ENCODE measurements at places on chromosomes 13 and 19. TPM values are rescaled to one million over a fixed set of nuclear protein-coding genes. Genes with fewer than 3 reads are reported as not detected.
A peak's percentile ranks its signal among the peaks of the same experiment; 100 is the strongest.

Gene ZNF626
- 28.4 TPM for total RNA-seq

Gene KLK8
- total RNA-seq = 2.1 TPM

Gene TMEM145
- 5.0 TPM for total RNA-seq

Gene ICAM5
- total RNA-seq = 4.8 TPM

Gene CDX2
- not detected for total RNA-seq

Gene PALM3
- 31.3 TPM for total RNA-seq

Gene DNAAF3
- total RNA-seq = 5.7 TPM

Gene STAP2
- total RNA-seq = 18.1 TPM

Gene PRTN3
- total RNA-seq = 0.39 TPM

Gene ZNF491
- total RNA-seq = 0.84 TPM

Gene ZNF805
- total RNA-seq = 14.8 TPM

Gene ATP5F1D
- 182 TPM for total RNA-seq

Gene TEX26
- total RNA-seq = not detected

GRCh38 chr13:35143123-35143522, 201.1 kb downstream of the NBEA start:
- H3K4me3 ChIP-seq = no peak overlapping the region
- H3K27ac ChIP-seq = no peak overlapping the region
- DNase-seq = no peak
- H3K27me3 ChIP-seq = no peaks in the 10 kb centered on the region
- peaks cover 2% of the 10 kb centered on the region for H3K36me3 ChIP-seq
- H3K4me1 ChIP-seq = no peaks in the 10 kb centered on the region

DNA sequence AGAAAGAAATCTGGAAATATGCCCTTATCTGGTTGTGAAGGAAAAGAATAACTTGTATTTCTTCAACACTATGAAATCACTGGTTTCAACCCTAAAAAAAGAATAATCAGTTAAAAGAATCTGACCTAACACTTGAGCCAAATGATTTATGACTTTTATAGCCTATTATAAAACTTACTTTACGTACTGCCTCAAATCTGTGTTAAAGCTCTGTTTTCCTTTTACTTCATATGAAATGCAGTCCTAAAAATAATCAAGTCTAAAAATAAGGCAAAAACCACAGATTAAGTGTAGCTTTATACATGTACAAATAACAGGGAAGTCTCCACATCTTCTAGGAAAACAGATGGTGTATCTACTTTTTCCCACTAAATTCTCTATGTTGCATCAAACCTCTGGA, 101.3 kb downstream of the VWA8 start:
- no peaks in the 10 kb centered on the region for H3K27me3 ChIP-seq
- DNase-seq = no peak
- no peaks in the 10 kb centered on the region for H3K4me1 ChIP-seq
- no peaks in the 10 kb centered on the region for H3K36me3 ChIP-seq
- no peak overlapping the region for H3K27ac ChIP-seq

- no peaks in the 10 kb centered on the region for H3K36me3 ChIP-seq
- H3K4me3 ChIP-seq = no peak overlapping the region
- no peak overlapping the region for H3K27ac ChIP-seq
- DNase-seq = no peak
- no peaks in the 10 kb centered on the region for H3K4me1 ChIP-seq
Measured at GRCh38 chr19:52670046-52670445, 31.9 kb upstream of the ZNF83 start.

GRCh38 chr19:623974-624373, 9.4 kb downstream of the POLRMT start:
- no peak overlapping the region for H3K27ac ChIP-seq
- H3K27me3 ChIP-seq = no peaks in the 10 kb centered on the region
- no peaks in the 10 kb centered on the region for H3K4me1 ChIP-seq
- H3K4me3 ChIP-seq = no peak overlapping the region
- H3K36me3 ChIP-seq = peaks cover 49% of the 10 kb centered on the region

- H3K27ac ChIP-seq = no peak overlapping the region
- H3K4me3 ChIP-seq = no peak overlapping the region
- no peak for DNase-seq
- no peaks in the 10 kb centered on the region for H3K36me3 ChIP-seq
- no peaks in the 10 kb centered on the region for H3K27me3 ChIP-seq
- peaks cover 9% of the 10 kb centered on the region for H3K4me1 ChIP-seq
Measured at GRCh38 chr13:74299721-74300120, 165.5 kb upstream of the KLF12 start.

- H3K27me3 ChIP-seq = no peaks in the 10 kb centered on the region
- no peak for DNase-seq
- H3K36me3 ChIP-seq = peaks cover 7% of the 10 kb centered on the region
- H3K4me3 ChIP-seq = no peak overlapping the region
- H3K4me1 ChIP-seq = peaks cover 5% of the 10 kb centered on the region
Measured at GRCh38 chr19:5246554-5247155, 94.0 kb downstream of the PTPRS start.

- H3K4me3 ChIP-seq = no peak overlapping the region
- H3K27ac ChIP-seq = no peak overlapping the region
- no peak for DNase-seq
Measured at GRCh38 chr13:106942563-106942962, 374.6 kb upstream of the ARGLU1 start.

GRCh38 chr19:17861542-17862402, 2.1 kb downstream of the RPL18A start:
- no peak for DNase-seq
- peaks cover 51% of the 10 kb centered on the region for H3K36me3 ChIP-seq
- peak overlapping the region; percentile 99 for H3K4me3 ChIP-seq

GRCh38 chr13:31797154-31797775, 57.9 kb downstream of the RXFP2 start:
- H3K4me1 ChIP-seq = no peaks in the 10 kb centered on the region
- H3K4me3 ChIP-seq = no peak overlapping the region
- no peaks in the 10 kb centered on the region for H3K27me3 ChIP-seq
- H3K36me3 ChIP-seq = no peaks in the 10 kb centered on the region

DNA sequence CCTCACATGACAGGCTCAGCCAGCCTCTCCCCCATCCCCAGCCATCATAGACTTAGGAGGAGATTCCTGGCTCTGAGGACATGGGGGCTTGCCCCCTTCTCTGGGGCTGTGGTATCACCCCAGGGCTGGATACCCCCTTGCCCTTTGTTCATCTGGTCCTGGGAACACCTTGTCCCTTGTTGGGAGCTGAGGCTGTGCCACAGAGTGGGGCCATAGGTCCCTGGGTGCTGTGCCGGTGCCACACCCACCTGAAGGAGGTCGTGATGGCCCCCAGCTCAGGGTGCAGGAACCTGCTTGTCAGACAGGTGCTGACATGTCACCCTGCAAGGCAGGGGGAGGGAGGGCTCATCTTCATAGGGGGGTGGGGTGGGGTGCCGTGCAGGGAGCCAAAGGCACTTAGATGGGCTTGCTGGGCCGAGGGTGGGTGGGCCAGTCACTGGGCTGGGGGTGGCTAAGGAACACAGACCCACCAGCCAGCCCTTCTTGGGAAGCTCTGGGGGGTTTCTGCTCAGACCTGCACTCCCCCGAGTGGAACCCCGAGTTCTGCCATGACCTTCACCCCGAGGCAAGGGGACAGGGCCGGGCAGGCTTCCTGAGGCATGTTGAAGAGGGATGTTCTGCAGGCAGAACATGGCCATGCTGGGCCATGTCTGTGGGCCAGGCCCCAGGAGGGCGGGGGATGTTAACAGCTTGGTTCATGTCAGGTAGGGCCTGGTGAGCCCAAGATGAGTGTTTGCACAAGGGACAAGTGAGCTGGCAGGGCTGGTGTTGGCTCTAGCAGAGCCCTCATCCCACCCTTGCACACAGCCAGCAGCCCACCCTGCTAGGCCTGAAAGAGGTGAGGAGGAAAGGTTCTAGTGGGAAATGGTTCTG, 28.0 kb downstream of the TSSK6 start:
- no peak overlapping the region for H3K4me3 ChIP-seq
- H3K27ac ChIP-seq = 0 out of 2 replicates have a peak overlapping the region, but pooled peaks have one; percentile 19
- peaks cover 15% of the 10 kb centered on the region for H3K4me1 ChIP-seq
- no peaks in the 10 kb centered on the region for H3K27me3 ChIP-seq
- peaks cover 2% of the 10 kb centered on the region for H3K36me3 ChIP-seq
- DNase-seq = no peak

GRCh38 chr13:50248516-50249143, 233.4 kb downstream of the KCNRG start:
- no peaks in the 10 kb centered on the region for H3K4me1 ChIP-seq
- H3K36me3 ChIP-seq = no peaks in the 10 kb centered on the region
- no peaks in the 10 kb centered on the region for H3K27me3 ChIP-seq

DNA sequence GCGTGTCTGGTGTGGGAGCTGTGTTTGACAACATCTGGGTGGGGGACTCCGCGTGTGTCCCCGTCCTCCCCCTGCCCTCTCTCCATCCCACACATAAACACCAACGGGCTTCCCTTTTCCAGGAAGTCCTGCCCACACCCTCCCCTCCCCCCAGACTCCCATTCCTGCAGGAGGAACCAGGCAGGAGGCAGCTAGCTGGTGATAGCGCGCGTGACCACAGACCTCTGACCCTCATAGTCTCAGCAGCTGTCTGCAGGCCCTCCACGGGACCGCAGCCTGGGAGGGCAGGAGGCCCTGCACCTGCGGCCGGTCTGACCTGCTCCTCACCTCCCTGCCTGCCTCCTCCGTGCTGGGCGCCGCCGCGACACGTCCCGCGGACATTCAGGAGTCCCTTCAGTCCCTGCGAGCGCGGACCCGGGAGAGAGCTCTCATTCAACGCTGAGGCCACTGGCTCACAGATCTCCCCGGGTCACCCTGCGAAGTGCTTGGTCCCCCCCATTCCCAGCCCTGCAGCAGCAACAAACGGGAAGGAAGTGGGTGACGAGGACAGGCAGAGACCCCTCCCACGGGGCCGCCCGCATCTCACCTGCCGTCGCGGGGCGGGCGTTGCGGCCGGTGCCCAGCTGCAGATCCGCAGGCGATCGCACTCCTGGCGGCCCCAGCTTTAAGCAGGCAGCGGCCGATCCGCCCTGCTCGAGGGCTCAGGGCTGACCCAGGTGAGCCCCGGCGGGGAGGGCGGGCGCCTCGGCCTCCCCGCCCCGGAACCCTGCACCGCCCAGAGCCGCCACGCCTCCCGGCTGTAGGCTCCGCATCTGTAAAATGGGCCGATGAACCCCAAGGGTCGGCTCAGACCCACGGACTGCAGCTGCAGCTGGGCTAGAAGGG, 1.1 kb upstream of the ACP5 start:
- H3K4me1 ChIP-seq = peaks cover 2% of the 10 kb centered on the region
- H3K27me3 ChIP-seq = peaks cover 10% of the 10 kb centered on the region
- H3K36me3 ChIP-seq = no peaks in the 10 kb centered on the region
- DNase-seq = no peak
- H3K4me3 ChIP-seq = peak overlapping the region; percentile 30
- no peak overlapping the region for H3K27ac ChIP-seq

DNA sequence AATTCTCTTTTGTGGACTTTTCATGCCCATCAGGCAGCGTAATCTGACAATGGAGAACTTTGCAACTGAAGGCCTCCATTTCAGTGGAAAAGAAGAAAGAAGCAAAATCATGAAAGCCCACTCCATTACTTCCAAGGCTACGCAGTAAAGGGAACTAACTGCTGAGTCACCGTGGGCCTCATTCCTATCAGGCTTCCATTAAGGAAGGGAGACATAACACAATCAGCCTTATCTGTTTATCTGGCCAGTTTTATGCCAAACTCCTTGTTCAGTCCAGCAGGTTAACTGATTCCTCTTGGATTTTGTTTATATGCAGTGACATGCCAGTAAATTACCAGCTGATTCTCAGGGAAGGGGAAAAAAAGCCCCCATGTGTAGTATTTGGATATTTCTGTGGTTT, 56.8 kb upstream of the KATNAL1 start:
- no peak overlapping the region for H3K4me3 ChIP-seq
- DNase-seq = no peak
- no peaks in the 10 kb centered on the region for H3K27me3 ChIP-seq
- no peak overlapping the region for H3K27ac ChIP-seq

DNA sequence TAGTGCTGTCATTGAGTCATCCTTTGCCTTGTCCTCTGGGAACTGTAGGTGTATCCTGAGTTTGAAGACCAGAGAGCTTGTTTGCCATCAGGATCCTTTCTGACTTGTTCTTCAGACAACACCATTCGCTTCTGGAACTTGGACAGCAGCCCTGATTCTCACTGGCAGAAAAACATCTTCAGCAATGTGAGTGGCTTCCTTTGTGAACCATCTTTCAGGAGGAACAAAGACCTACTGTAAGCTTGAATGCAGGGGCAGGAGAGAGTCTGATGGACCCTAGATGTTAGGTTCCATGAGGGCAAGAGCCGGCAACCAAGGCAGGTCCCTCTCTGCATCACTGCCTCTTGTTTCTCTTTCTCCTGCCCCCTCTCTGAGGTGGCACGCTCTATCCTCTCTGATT, 26.7 kb downstream of the WDR62 start:
- H3K36me3 ChIP-seq = peaks cover 28% of the 10 kb centered on the region
- no peak for DNase-seq
- no peak overlapping the region for H3K27ac ChIP-seq
- no peaks in the 10 kb centered on the region for H3K27me3 ChIP-seq

- H3K27me3 ChIP-seq = no peaks in the 10 kb centered on the region
- peak within 1 kb of the TSS; percentile 85 for H3K4me3 ChIP-seq
- peaks cover 5% of the 10 kb centered on the region for H3K4me1 ChIP-seq
- peaks cover 13% of the 10 kb centered on the region for H3K36me3 ChIP-seq
- DNase-seq = peak; percentile 89
- peak within 1 kb of the TSS; percentile 91 for H3K27ac ChIP-seq
Measured at GRCh38 chr19:19663256-19664120, at the start of gene ATP13A1. Gene ATP13A1, minus strand, starts transcription at chr19:19663676. Its CDS starts 10 bp downstream, at chr19:19663666.

GRCh38 chr13:70729369-70729768, 621.1 kb upstream of the KLHL1 start:
- no peaks in the 10 kb centered on the region for H3K27me3 ChIP-seq
- H3K4me3 ChIP-seq = no peak overlapping the region
- DNase-seq = no peak
- H3K4me1 ChIP-seq = no peaks in the 10 kb centered on the region

DNA sequence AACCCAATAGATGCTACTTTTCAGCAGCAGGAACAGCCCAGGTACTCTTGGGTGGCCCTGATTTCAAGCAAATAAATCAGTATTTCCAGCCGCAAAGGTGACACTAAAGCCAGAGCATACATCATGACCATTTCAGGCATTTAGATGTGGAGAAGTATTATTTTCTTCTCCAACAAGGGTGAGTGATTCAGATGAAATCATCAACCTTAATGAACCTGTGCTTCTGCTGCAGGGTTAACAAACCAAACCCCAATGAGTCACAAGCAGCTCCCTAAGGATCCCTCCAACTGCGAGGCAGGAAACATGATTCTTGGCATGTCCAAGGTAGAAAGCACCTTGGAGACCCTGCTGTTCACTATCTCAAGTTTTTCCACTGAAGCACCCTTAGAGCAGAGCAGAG, 32.7 kb downstream of the MBNL2 start:
- H3K4me1 ChIP-seq = peaks cover 3% of the 10 kb centered on the region
- no peak overlapping the region for H3K4me3 ChIP-seq

DNA sequence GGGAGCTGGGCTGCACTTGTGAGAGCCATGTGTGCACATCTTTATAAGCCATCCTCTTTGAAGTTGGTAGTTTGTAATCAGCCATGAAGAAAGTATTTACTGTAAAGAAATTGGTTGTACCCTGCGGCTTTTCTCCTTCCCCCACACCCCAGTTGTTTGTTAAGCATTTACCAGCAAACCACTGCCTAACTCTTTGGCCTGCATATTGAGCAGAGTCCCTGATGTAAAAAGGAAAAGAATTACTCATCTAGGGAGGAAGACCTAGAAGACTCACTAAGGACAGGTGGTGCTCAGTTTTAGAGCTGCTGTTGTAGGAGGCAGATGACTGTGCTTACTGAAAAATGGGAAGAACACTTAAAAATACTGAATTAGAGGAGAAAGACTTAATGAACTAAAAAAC, 245.3 kb downstream of the PCCA start:
- no peak overlapping the region for H3K4me3 ChIP-seq
- no peak for DNase-seq
- no peaks in the 10 kb centered on the region for H3K36me3 ChIP-seq
- H3K27ac ChIP-seq = no peak overlapping the region
- no peaks in the 10 kb centered on the region for H3K4me1 ChIP-seq
- no peaks in the 10 kb centered on the region for H3K27me3 ChIP-seq

Data from H1 (cell line).